ENCODE measurements at places on chromosomes 7 and 10.

GRCh38 chr10:118914629-118915028 is 114.9 kb upstream of the NANOS1 start:
- no peak for DNase-seq

GRCh38 chr7:51175992-51176388 is 140.6 kb downstream of the COBL start:
- DNase-seq = no peak

DNA sequence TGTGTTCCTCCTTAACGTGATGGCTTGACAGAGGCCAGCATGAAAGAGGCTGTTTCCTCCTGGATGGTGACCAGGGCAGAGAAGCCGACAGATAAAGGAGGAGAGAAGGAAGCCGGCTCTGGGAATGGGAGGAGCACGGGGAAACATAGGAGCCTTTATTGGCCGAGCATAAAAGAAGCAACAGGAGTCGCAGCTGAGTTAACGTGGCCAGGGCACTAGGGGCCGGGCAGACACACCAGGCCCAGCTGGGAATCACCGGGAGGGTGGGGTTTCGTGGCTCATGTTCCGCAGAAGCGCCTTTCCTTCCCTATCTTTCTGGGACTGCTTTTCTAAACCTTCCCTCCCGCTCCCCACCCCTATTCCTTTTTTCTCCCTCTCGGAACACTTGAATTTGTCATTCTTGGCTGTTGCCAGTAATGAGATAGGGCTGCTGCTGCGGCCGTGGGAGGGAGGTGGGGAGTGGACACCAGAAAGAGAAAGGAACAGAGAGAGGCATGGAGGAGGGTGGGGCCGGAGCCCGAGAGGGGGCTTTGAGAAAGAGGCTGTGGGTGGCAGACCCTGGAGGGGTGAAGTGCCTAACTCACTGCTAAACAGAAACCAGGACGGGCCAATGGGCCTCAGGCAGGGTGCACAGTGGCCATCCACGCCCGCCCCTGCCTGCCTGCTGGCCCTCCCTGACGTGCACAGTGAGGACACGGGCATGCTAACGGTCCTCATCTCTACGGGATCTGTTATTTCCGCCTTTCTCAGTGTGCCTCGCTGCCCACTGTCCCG is 65.2 kb downstream of the COL13A1 start:
- no peak for DNase-seq

DNA sequence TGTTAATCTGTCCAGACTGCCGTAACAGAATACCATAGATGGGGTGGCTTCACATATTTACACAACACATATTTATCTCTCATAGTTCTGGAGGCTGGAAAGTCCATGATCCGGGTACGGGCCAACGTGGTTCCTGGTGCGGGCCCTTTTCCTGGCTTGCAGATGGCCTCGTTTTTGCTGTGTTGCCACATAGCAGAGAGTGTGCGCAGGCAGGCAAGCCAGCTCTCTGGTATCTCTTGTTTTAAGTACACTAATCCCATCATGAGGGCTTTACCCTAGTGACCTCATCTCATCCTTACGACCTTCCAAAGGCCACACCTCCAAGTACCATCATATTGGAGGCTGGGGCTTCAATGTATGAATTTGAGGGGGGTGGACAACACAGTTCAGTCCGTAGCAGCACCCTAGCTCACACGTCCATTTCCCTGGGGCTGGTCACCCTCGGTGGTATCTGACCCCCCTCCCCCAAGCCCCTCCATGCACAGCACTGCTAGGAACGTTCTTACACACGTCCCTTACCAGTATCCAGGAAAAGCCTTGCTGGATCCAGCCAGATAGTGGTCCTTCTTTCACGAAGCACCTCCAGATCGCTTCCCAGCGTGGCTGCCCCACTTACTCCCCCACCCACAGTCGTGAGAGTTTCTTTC is 21.5 kb downstream of the CUX1 start:
- DNase-seq = no peak

- DNase-seq = no peak
These were observed 10.5 kb upstream of the KCP start for GRCh38 chr7:128920913-128921582.

DNA sequence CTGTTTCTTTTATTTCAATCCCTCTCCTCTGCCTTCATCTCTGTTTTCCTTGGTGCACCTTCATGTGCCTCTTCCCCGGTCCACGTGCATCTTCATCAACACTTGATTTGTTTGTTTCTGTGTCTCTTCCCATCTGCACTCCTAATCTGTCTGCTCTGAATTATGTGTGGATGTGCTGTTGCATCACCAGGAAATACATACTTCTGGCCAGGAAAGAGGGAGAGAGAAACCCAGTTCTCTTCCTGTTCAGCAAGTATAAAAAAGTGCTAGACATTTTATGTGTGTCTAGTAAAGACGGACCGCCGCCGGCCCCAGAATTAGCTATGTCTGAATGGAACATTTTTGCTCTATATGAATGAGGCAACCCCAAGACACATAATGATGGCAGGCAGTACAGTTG is 93.8 kb downstream of the CALD1 start:
- no peak for DNase-seq

DNA sequence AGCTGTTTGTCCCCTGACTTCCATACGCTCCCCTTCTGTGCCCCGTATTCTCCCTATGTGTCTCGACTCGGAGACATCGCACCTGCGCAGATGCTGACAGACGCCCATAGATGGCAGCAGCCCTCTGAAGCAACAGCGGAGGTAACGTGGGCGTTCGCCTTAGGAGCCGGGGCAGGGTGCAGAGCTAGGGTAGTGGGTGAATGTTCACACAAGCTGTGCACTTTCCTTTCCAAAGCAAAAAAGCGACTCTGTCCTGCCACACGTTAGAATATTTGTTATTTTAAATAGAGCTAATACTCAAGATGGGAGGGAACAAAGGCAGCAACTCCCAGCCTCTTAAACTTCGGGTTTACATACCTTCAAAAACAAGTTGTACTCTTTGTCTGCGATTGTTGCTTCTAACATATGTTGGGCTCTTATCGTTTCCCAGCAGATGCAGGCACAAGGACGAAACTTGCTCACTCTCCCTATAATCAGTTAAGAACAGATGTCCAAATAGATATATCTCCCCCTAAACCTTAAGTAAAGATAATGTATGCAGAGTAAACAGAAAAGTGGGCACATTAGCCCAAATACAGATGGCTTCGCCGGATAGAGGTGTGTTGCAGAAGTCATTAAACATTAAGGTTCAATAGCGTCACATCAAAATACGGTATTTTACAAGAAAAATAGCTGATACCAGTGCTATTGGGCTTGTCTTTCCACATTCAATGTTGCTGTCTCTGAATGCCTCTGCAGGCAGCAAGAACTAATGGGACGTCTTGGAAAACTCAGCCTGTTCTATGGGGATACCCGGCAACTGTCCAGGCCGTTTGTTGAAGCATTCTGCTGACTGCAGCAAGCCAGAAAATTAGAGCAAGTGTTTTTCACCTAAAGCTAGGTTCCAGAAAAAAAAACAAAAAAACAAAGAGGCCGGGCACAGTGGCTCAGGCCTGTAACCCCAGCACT is 340.3 kb upstream of the PRKCQ start:
- DNase-seq = peak; percentile 81

DNA sequence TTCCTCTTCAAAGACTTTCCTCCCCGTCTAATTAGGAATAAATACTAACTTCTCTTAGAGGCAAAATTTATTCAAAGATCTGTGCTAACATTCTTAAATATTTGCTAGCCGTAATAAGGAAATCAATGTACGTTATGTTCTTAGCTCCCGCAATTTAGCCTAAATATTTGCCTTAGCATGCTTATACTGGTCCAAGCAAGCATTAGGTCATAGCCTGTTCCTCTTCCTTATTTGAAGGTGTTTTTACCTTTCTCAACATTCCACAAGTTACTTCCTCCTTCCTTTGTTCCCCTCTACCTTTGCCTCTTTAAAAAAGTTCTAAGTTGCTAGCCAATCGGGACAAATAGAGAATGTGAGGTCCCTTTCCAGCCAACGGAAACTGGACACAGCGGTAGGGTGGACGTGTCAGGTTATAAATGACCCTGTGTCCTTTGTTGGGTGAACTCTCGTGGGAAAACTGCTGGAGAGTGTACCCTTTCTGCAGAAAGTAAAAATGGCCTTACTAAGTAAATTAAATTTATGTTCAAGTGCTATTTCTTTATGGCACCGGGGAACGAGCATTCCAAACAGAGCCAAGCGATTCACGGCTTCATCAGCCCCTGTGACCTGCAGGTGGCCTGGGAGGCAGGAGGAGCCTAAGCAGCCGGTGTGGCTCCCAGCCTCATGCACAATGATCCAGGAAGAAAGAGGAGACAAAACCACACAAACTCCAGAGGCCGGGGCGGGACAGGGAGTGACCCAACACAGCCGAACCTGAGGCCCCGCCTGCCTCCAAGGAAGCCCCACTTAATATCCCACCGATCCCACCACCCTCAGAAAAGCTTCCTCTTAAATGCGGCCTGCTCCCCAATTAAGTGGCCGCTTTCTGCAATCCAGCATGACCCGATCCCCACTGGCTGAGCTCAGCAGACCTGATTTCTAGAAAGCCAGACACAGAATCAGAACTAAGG is 67.0 kb downstream of the ZRANB1 start:
- no peak for DNase-seq

GRCh38 chr7:50584386-50584785 is 19.2 kb upstream of the DDC start:
- no peak for DNase-seq

DNA sequence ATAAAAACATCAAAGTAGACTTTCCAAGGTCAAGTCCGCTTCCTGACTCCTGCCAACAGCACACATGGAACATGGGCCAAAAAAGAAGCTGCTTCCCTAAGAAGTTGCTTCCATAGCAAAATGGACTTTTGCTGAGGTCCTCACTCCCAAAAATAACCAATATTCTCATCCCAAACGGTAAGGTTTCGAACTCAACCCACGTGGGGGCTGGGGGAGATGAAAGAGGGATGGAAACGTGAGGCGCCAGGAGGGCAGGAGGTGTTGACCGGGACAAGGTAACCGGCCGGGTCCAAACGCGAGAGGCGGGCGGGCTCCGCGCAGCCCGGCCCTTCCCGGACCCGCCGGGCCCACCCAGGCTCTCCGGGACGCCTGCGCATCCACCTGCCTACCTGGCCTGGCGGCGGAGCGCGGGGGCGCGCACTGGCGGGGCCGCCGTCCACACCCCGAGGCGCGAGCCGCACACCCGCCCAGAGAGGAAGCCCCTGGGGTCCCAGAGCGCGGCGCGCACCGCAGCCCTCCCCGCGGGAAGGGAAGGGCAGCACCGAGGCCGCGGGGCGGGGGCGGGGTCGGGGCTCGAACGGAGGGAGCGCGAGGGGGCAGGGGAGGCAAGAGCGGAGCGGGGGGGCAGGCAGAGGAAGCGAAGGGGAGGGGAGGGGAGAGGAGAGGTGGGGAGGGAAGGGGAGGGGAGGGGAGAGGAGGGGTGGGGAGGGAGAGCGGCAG is 742 bp downstream of the LMBR1 start:
- DNase-seq = peak; percentile 58

GRCh38 chr10:15112657-15113056 is 15.5 kb downstream of the RPP38 start:
- no peak for DNase-seq

- no peak for DNase-seq
These were observed 156.0 kb upstream of the NFE2L3 start for GRCh38 chr7:25996006-25996408.

- DNase-seq = no peak
These were observed 154.8 kb upstream of the LAMB4 start for GRCh38 chr7:108285003-108285368.

GRCh38 chr10:90306187-90306586 is 551.7 kb downstream of the HTR7 start:
- no peak for DNase-seq

DNA sequence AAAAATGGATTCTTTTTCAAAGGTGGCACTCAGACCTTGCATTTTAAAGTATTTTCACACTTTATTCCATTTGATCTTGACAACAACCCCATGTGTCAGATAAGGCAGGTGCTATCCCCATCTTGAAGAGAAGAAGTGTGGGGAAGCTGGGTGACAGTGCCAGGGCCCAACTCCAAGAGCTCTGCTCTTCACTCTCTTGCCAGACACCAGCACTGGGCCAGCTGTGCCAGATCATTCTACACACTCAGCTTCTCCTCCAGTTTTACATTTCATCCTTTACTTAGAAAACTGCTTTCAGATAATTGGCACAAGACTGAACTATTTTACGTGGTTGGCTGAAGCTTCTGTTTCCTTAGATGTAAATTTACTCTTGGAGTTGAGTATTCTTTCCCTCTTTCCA is 64.4 kb downstream of the ENO4 start:
- no peak for DNase-seq

DNA sequence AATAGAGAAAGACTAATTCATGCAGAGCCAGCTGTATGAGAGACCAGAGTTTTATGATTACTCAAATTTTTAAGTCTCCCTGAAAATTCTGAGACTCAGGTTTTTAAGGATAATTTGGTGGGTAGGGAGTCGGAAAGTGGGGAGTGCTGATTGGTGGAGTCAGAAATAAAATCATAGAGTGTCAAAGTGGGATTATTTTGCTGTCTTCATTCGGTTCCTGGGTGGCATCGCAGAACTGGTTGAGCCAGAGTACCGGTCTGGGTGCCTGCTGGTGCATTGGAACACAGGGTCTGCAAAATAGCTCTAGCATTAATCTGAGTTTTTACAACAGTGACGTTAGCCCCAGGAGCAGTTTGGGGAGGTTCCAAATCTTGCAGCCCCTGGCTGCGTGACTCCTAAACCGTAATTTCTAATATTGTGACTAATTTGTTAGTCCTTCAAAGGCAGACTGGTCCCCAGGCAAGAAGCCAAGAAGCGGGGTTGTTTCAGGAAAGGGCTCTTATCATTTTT is 32.4 kb downstream of the GPRIN2 start:
- DNase-seq = no peak

GRCh38 chr7:142964502-142965246 is 2.5 kb upstream of the KEL start:
- DNase-seq = no peak

DNA sequence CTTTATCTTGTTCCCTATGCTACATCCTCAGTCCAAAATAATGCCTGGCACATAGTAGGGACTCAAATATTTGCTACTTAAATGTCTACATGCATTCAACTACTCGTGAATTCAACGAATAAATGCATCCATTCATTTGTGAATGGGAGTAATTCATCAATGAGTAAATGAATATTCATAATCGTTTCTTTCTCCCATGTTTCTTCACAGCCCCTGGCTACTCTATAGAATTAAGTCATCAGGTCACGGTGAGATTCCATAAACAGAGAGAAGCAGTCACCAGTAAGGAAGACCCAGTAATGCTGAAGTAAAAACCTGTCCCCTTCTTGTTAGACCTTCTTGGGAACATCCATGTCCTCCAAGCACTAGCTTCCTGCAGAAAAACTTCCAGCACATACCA is 48.4 kb downstream of the ATE1 start:
- DNase-seq = no peak
